Endothelial cell of umbilical vein (primary cell): ENCODE measurements at places on chromosomes 11 and 22. TPM values are rescaled to one million over a fixed set of nuclear protein-coding genes. Genes with fewer than 3 reads are reported as not detected.

DNA sequence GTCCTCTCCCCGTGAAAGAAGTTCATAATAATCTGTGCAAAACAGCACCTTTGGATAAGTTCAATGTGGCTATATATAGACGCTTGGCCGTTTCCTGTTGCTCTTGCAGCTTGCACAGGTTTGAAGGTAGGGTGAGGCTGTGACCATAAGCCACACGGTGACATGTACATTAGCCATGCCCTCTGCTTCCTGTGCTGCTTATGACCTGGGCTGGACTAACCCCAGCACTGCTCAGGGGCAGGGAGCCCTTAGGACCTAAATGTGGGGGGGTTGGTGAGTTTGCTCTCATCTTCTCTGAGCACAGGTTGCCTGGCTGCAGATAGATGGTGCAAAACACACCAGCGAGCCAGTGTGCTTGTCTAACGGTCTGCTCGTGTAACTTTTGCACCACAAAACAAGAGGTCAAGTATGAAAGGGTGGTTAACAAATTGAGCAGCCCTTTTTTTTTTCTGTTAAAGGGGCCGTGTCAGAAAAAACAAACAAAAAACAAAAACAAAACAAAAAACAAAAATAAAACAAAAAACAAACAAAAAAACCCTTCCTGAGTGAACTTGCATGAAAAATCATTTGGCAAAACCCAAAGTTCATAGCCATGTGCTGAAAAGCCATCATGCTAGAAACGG is 37.3 kb downstream of the FLI1 start:
- H3K36me3 ChIP-seq: peaks cover 11% of the 10 kb centered on the region
- peaks cover 70% of the 10 kb centered on the region for H3K4me1 ChIP-seq
- DNase-seq: no peak

GRCh38 chr11:46271875-46272815 is 5.3 kb upstream of the CREB3L1 start:
- no peaks in the 10 kb centered on the region for H3K36me3 ChIP-seq
- no peak overlapping the region for H3K4me3 ChIP-seq
- no peak overlapping the region for H3K27ac ChIP-seq

- DNase-seq: peak; percentile 31
- peaks cover 14% of the 10 kb centered on the region for H3K4me1 ChIP-seq
- H3K27ac ChIP-seq: no peak overlapping the region
- H3K4me3 ChIP-seq: no peak overlapping the region
- H3K27me3 ChIP-seq: no peaks in the 10 kb centered on the region
- H3K36me3 ChIP-seq: peaks cover 6% of the 10 kb centered on the region
Measured at GRCh38 chr22:44002997-44003396, 21.1 kb upstream of the PARVB start.

DNA sequence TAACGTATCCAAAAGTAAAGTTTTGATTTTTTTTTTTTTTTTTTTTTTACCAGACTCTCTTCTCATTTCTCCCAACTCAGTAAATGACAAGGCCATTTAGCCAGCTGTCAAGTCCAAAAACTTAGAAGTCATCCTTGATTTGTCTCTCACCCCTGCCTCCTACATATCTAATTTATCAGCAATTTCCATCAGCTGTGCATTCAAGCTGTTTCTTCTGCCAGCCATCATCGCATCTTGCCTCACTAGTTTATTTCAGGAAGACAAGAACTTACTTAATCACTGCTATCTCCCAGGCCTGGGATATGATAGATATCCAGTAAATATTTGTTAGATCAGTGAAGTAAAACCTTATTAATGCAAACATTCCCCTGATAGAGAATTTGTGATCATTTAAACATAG is 47.6 kb downstream of the SCGB1A1 start:
- no peak for DNase-seq
- H3K27me3 ChIP-seq: no peaks in the 10 kb centered on the region
- no peak overlapping the region for H3K4me3 ChIP-seq
- H3K27ac ChIP-seq: no peak overlapping the region

- H3K4me1 ChIP-seq: no peaks in the 10 kb centered on the region
- peaks cover 11% of the 10 kb centered on the region for H3K27me3 ChIP-seq
- no peaks in the 10 kb centered on the region for H3K36me3 ChIP-seq
Measured at GRCh38 chr11:45755281-45755859, 49.6 kb upstream of the SLC35C1 start.

OVCH2 gene
- total RNA-seq: not detected in 2 replicates

DNA sequence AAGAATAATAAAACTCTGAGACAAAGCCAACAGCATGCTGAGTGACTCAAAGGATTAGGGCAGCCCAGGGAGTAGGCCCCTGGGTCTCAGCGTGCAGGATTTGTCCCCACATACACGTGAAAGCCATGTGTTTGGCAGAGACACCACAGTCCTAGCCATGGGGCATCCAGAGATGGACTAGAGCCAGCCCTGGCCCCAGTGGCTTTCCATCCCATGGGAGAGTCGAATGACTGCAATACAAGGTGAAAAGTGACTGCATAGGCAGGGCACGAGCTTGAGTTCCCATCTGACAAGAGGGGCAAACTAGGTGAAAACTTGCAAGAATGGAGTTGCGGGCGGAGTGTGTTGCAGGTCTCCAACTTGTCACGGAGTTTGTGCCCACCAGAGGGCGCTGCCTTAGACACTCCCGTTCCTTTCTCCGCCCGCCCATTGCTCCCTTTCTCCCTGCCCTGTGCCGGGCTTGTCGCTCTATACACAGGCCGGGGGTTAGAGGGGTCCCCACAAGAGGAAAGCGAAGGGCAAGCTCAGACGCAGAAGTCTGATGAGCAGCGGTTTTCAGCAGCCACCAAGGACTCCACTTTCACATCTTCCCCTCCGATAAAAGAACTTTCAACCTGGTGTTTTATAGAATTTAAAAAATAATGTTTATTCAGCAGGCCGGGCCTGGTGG is 24.2 kb downstream of the TSKU start:
- H3K27ac ChIP-seq: no peak overlapping the region
- no peak overlapping the region for H3K4me3 ChIP-seq
- DNase-seq: peak; percentile 76
- no peaks in the 10 kb centered on the region for H3K27me3 ChIP-seq
- H3K36me3 ChIP-seq: no peaks in the 10 kb centered on the region
- peaks cover 3% of the 10 kb centered on the region for H3K4me1 ChIP-seq

IL10RA gene
- 0.14 TPM in 1 of 2 replicates, not detected in the other for total RNA-seq

TESMIN gene
- 3.1 and 6.1 TPM in 2 replicates for total RNA-seq

TRPC6 gene
- total RNA-seq: not detected in 2 replicates

DNA sequence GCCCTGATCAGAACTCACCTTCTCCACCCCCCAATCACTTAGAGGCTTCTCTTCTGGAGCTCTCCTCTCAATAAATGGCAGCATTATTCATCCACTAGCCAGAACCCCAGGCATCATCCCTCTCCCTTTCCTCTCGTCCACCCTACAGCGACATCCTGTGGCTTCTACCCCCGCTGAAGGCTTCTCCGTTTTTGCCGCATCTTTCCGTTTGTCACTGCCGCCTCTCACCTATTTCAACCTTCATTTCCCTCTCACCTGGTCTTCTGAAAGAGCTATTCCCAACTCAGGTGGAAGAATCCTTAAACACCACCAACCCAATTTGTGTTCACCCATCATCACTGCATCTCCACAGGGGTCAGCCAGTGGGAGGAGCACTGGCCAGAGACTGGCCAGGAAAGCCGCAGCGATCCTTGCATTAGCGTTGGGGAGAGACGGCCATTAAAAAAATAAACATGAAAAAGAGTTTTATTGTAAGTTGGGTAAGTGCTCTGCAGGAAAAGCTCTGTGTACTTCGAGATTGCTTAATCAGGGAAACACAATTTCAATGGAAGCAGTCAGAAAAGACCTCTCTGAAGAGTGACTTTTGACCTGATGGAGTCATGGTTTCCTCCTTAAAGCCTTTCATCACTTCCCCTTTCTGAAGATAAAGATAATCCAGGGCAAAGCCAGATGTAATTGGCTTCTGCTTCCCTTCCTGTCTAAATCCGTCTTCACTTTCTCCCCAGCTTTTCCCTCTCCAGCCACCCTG is 36.7 kb downstream of the SPATA19 start:
- H3K27ac ChIP-seq: no peak overlapping the region
- no peak for DNase-seq
- no peaks in the 10 kb centered on the region for H3K4me1 ChIP-seq

SYT8 gene
- total RNA-seq: not detected in 2 replicates

- H3K27me3 ChIP-seq: peaks cover 2% of the 10 kb centered on the region
- no peaks in the 10 kb centered on the region for H3K36me3 ChIP-seq
- no peaks in the 10 kb centered on the region for H3K4me1 ChIP-seq
- no peak overlapping the region for H3K4me3 ChIP-seq
- DNase-seq: no peak
Measured at GRCh38 chr22:20905415-20906386, 11.5 kb upstream of the CRKL start.

- no peaks in the 10 kb centered on the region for H3K36me3 ChIP-seq
- no peak for DNase-seq
- no peaks in the 10 kb centered on the region for H3K27me3 ChIP-seq
- H3K27ac ChIP-seq: no peak overlapping the region
- H3K4me3 ChIP-seq: no peak overlapping the region
Measured at GRCh38 chr11:122671400-122671891, 15.9 kb downstream of the UBASH3B start.

PTPRCAP gene
- total RNA-seq: 1.4 TPM in 1 of 2 replicates, not detected in the other

DNA sequence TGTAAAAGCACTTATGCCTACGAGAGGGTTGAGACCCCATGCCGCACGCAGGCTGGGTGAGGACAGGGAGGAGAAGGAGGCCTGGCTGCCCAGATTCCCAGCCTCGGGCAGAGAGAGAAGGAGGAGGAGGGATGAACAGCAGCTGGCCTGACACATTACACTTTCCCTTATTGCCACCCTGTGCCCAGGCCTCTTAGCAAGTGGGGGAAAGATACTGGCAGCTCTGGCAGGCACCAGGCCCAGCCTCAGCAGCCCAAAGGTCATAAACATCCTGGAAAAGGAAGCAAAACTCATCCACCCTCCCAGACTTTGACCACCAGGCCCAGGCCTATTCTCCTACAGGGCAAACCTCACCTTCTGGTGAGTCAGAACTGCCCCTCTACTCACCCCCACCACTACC is 4.7 kb downstream of the PLAAT3 start:
- no peak overlapping the region for H3K4me3 ChIP-seq
- H3K27ac ChIP-seq: peak overlapping the region; percentile 9
- DNase-seq: no peak
- H3K36me3 ChIP-seq: no peaks in the 10 kb centered on the region

MMP8 gene
- total RNA-seq: not detected in 2 replicates

RAB38 gene
- total RNA-seq: 2.1 and 3.6 TPM in 2 replicates

DNA sequence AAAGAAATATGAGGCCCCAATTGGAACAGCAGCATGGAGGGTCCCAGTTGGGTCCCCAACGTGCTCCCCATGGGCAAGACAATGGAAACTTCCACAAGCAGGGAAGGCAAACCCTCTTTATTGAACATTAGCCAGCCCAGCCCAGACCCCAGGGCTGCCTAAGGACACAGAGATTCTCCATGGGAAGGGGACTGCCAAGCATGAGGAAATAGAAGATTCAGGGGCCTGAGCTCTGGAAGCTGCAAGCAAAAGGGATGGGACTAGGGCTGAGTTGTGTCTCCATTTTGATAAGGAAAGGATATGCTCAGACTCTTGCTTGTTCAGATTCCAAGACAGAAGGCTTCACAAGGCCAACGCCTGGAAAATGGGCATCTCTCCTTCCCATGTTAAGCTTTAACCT is 23.3 kb downstream of the TMEM218 start:
- peaks cover 17% of the 10 kb centered on the region for H3K4me1 ChIP-seq
- H3K4me3 ChIP-seq: no peak overlapping the region
- H3K27ac ChIP-seq: no peak overlapping the region
- H3K27me3 ChIP-seq: no peaks in the 10 kb centered on the region
- no peak for DNase-seq
- no peaks in the 10 kb centered on the region for H3K36me3 ChIP-seq

DNA sequence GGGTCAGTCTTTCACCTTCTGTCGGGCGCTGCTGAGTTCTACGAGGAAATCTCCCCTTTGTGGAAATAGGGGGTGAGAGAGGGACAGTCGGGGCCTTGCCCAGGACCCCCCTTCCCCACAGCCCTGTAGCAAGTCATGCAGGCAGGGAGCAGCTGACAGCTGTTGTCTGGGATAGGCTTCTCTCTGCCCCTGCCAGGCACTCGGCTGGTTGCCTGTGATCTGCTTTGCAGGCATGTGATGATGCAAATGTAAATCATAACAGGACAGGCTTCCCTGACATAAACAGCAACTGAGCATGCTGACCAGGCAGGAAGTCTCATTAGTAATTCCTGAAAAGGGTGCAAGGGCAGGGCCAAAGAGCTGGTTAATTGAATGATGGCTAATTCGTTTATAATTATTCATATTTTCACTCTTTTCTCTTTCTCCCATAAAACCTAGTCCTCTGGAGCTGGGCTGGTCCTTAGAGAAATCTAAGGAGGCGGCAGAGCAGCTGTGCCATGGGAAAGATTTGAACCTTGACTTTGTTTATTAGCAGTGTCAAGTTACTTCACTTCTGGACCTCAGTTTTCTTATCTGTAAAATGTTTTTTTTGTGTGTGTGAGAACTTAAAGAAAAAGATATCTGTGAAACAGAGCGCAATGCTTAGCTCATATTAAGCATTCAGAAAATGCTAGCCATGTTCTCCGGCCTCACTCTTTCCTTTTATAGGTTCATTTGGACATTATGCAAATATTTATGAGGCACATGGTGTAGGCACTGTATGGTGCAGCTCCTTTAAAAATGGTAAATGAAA is 129.7 kb downstream of the LDLRAD3 start:
- no peaks in the 10 kb centered on the region for H3K36me3 ChIP-seq
- H3K4me3 ChIP-seq: no peak overlapping the region
- peak overlapping the region; percentile 62 for H3K27ac ChIP-seq
- H3K27me3 ChIP-seq: no peaks in the 10 kb centered on the region
- peak; percentile 90 for DNase-seq

OR10A2 gene
- total RNA-seq: not detected in 2 replicates

- H3K27me3 ChIP-seq: no peaks in the 10 kb centered on the region
- H3K4me3 ChIP-seq: no peak overlapping the region
- no peaks in the 10 kb centered on the region for H3K36me3 ChIP-seq
- DNase-seq: no peak
- H3K27ac ChIP-seq: no peak overlapping the region
- no peaks in the 10 kb centered on the region for H3K4me1 ChIP-seq
Measured at GRCh38 chr11:111063726-111064517, 181.6 kb upstream of the POU2AF2 start.

DNA sequence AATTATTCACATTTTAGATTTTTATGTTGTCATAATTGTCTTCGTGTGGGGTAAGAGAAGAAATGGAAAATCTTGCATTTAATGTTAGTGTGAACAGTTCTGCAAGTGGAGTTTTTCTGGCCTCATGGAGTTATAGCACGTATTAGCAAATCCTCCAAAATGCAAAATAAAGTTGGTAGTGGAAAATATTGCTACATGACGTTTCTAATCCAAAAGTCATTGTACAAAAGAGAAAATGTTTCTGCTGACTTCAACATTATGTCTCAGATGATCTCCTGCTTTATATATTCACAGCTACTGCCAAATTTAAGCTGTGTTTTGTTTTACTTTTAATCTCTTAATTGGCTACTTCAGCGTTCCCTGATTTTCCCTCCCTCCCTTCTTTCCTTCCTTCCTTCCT is 1804.0 kb upstream of the RAG2 start:
- no peak overlapping the region for H3K27ac ChIP-seq
- H3K4me3 ChIP-seq: no peak overlapping the region

PARVG gene
- total RNA-seq: 0.82 TPM in 1 of 2 replicates, not detected in the other
